Amniotic stem cell (primary cell): ENCODE measurements at places on chromosomes 5 and 9.

DNA sequence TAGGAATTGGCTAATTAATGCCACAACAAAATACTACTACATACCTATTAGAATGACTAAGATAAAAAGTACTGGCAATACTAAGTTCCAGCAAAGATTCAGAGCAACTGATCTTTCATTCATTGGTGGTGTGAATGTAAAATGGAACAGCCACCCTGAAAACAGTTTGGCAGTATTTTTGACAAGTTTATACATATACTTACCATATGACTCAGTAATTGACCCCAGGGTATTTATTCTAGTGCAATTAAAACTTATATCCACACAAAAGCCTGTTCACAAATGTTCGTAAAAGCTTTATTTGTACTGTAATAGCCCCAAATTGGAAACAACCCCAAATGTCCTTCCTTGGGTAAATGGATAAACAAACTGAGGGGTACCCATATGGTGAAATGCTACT, 270.8 kb upstream of the ACTBL2 start:
- no peak for DNase-seq

- DNase-seq: no peak
These were observed 17.1 kb downstream of the TMEM8B start for GRCh38 chr9:35845824-35846771.

GRCh38 chr9:24516463-24516862, 29.2 kb downstream of the IZUMO3 start:
- no peak for DNase-seq

GRCh38 chr5:143208781-143209510, 194.5 kb downstream of the NR3C1 start:
- no peak for DNase-seq

- no peak for DNase-seq
These were observed 111.3 kb downstream of the SSBP2 start for GRCh38 chr5:81639556-81639955.

DNA sequence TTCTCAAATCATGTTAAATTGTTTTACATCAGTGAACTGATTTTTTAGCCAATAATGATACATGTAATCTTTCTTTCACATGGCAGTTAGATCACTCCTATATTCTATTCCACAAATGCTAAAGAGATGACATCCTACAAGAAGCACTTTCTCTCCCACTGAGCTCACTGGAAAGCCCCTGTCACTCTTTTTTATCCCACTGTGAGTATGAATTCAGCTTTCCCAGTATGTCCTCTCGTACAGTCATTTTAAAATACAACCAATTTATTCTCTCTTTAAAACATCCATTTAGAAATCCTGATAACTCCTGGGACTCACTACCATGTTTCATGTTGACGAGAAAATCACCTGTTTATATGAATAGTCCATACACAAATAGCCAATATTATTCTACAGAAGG, 599.9 kb downstream of the SEMA5A start:
- DNase-seq: no peak

GRCh38 chr5:71924325-71924724, 182.9 kb upstream of the MAP1B start:
- DNase-seq: no peak

- DNase-seq: no peak
These were observed 265.3 kb downstream of the FSTL4 start for GRCh38 chr5:133347039-133347438.

DNA sequence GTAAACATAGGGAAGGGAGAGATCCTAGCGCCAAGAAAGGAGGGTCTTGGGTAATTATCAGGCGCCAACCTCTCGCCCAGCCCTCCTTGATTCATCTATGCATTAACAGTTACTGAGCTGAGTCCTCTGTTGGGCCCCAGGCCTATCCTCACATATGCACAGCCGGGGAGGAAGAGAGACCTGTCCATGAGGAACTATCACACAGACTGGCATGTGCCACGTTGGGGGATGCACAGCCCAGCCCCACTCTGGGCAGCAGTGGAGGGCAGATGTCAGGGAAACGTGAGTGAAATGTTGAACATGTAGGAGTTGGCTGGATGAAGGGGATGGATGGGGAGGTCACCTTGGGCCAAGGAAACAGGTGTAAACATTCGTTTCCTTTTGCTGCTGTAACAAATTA, 18.8 kb upstream of the ENHO start:
- DNase-seq: no peak

GRCh38 chr9:115914291-115914690, 239.3 kb upstream of the PAPPA start:
- no peak for DNase-seq

DNA sequence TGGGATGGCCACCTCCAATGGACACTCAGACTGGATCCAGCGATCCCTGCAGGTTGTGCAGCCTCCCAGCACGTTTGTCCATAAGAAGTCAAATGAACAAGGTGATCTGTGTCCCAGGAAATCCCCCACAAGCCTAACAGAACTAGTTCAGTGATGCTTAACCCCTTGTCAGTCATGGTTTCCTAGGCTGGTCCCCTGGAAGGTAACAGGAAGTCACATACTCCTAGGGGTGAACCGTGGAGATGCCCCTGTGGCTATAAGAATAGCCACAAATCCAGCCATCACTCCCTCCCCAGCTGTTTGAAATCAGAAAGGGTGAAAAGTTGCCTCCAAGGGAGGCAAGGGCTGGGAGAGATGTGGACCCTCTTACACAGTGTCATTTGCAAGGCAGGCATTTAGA, 22.5 kb downstream of the PAX5 start:
- no peak for DNase-seq

- no peak for DNase-seq
These were observed 82.2 kb upstream of the BRINP1 start for GRCh38 chr9:119451426-119451825.

GRCh38 chr9:130311408-130312140, 46.0 kb downstream of the HMCN2 start:
- no peak for DNase-seq

GRCh38 chr9:123228967-123229366, 39.4 kb downstream of the STRBP start:
- no peak for DNase-seq

DNA sequence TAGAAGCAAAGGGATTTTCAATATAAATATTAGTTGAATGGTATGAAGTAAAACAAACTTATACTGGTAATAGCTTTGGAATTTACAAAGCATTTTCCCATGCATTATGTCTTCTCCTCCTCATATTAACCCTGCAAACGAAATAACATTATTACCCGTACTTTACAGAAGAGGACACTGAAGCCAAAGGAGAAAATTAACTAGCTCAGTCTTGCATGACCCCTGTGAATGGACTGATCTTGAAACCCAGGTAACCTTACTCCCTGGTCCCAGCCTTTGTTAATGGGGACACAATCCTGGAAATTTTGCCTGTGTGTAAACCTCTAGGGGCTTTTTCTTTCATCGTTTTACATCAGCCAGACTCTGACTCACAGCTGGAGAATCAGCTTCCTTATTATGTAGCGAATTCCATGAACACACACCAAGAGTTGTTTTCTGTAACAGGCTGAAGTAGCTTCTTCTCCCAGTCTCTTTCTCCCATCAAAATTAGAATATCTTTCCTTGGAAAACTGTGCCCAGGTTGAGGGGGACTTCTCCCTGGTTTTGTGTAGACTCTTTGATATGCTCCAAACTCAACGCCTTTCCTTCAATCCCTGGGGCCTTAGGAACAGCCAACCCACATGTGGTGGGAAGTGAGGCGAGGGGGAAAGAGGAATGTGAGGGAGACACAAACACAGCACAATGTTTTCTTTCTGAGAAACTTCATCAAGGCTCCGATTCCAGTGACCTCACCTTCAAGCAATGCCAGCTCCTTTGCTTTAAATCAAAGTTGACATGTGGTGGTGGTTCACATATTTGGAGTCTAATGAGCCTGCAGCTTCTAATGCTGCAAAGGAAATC, 480.9 kb upstream of the PAPPA start:
- DNase-seq: peak; percentile 85

DNA sequence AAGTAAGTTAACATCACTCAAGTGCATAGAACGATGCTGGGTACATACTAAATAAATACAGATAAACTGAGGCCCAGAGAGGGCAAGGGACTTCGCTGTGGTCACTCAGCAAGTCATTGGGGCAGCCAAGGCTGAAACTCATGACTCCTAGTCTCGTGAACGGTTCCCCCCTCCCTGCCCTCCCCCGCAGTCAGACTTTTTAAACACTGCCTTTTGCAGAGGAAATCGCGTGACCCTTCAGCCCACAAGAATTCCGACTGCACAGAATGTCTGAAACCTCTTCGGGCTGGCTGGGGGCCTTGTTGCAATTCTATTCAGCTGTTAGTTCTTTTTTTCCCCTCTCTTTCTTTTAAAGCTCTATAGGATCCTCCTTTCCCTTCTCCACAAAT, 28.1 kb downstream of the NEK6 start:
- DNase-seq: peak; percentile 71

GRCh38 chr9:68562461-68562860, 21.8 kb upstream of the TMEM252 start:
- no peak for DNase-seq

- DNase-seq: no peak
These were observed 3.2 kb downstream of the ADGRV1 start for GRCh38 chr5:90561766-90562165.

- no peak for DNase-seq
These were observed 128.7 kb downstream of the C5orf15 start for GRCh38 chr5:133839721-133840120.

DNA sequence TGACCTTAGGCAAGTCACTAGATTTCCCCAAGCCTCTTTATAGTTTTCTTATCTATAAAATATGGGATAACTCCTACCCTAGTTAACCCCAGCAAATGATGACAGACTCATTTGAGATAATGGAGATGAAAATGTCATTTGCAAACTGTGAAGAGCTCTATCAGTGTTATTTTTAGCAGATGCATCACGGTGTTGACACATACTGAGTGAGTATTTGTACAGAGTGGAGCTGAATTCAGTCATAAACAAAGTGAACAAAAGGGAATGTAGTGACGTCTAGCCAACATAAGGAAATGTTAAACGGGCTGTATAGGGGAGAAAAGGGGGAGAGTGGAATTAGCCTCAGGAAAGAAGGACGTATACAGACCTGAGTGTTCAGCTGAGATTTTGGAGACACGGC, 75.9 kb downstream of the NMUR2 start:
- DNase-seq: no peak

- DNase-seq: no peak
These were observed 141.5 kb downstream of the OSTF1 start for GRCh38 chr9:75229605-75230332.

- DNase-seq: no peak
These were observed 4.4 kb downstream of the SLIT3 start for GRCh38 chr5:169296419-169297143.

DNA sequence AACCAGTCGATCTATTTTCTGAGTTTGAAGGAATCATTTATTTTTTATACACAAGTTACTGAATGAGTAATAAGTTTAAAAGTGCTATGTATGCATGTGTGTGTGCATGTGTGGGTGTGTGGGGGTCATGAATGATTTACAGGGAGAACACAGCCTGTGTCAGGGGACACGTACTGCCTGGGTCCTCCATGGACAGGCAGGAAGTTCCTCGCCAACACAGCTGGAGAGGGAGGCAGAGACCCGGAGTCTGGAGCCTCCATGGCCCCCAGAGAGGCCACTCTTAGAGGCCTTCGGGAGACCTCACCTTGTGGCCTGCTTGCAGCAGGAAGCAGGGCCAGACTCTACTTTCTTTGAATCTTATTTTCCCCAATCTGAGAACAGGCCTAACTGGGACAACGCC, 144.7 kb downstream of the GABBR2 start:
- no peak for DNase-seq

DNA sequence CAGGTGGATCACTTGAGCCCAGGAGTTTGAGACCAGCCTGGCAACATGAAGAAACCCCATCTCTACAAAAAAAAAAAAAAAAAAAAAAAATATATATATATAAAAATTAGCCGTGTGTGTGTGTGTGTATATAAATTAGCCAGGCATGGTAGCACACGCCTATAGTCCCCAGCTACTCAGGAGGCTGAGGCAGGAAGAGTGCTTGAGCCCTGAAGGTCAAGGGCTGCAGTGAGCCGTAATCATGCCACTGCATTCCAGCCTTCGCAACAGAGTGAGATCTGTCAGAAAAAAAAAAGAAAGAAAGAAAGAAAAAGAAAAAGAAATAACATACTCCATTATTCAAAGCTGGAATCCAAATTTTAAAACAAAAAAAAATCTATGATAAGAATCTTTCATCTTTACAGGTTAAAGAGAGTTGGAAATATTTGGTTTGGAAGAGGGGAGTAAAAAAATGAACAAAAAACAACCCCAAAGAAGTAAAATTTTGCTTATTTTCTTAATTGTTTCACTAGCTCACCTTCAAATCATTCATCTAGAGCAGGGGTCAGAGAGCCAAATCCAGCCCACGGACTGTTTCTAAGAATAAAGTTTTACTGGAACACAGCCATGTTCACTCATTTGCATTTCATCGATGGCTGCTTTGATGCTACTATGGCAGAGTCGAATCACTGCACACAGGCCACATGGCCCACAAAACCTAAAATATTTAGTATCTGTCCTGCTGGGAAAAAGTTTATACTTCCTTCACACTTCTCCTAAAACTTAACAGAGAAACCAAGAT, 109.9 kb downstream of the DROSHA start:
- DNase-seq: no peak

GRCh38 chr9:4138180-4138579, 161.7 kb downstream of the GLIS3 start:
- DNase-seq: no peak

GRCh38 chr9:119829748-119830147, 460.5 kb upstream of the BRINP1 start:
- no peak for DNase-seq

- DNase-seq: no peak
These were observed 55.9 kb downstream of the YIPF5 start for GRCh38 chr5:144114571-144114970.

DNA sequence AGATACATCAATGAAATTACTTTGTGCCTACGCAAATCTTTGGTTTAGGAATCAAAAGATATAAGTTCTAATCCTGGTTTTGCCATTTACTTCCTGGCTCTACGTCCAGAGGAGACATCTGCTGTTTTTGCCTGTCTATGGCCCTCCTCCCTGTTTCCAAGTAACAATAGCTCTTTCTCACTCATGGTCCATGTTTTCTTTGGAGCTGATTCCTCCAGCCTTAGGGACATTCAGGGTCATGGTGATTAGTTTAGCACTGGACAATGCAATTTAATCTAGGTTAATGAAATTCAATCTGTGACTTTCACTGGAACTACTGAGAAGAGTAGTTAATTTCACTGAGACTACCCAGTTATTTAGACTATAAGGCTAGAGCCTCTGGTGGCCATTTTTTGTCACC, 170.6 kb downstream of the SEMA6A start:
- no peak for DNase-seq

DNA sequence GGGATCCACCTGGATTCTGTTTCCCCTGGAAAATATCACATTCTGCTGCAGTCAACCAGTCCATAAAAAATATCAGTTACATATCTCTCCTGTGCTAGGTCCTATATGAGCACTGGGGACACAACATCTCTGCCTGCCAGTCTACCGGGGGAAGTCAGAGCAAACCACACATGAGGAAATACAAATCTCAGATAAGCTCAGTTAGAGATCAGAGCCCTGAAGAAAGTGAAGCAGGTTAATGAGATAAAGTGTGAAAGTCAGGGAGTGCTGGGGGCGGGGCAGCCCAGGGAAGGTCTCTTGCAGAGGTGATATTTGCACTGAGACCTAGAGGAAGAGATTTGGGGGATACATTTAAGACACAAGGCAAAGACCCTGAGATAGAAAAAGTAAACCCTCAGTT, 67.8 kb upstream of the SLC1A1 start:
- DNase-seq: no peak
